ENCODE measurements at places on chromosomes 4 and X.

DNA sequence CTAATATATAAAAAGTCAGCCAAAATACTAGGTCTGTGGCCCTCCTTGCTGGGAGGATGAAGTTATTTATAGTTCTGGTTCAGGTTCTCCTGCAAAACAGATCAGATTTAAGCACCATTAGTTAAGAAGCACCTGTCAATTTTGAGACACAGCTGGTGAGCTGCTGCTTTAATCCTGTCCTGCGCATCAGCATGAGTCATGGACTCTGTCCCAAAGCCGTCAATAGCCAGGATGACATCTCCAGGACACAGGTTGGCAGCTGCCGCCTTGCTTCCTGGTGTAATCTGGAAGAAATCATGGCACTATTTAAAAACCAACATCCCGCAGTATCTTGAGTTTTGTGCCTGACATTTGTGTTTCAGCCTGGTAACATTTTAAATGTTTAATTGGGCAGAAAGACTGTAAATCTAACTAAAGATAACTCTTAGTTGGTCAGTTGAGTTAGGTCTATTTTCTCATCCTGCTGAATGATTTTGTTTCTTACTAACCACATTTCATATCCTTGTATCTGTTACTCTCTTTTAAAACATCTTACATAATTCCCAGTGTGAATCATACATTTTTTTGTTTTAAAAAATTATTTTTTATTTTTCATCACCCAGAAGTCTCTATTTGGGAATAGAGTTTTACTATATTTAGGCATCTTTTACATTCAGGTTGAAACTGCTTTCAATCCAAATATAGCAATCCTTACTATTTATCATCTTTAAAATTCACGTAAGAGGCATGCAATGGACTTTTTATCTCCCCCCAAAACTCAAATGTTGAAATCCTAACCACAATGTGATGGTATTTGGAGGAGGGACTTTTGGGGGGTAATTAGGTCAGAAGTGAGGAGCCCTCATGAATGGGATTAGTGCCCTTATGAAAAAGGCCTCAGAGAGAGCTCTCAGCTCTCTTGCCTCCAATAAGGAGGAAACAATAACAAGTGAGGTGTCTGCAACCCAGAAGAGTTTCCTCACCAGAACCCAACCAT, 10.1 kb downstream of the PDLIM3 start:
- no peak for DNase-seq

DNA sequence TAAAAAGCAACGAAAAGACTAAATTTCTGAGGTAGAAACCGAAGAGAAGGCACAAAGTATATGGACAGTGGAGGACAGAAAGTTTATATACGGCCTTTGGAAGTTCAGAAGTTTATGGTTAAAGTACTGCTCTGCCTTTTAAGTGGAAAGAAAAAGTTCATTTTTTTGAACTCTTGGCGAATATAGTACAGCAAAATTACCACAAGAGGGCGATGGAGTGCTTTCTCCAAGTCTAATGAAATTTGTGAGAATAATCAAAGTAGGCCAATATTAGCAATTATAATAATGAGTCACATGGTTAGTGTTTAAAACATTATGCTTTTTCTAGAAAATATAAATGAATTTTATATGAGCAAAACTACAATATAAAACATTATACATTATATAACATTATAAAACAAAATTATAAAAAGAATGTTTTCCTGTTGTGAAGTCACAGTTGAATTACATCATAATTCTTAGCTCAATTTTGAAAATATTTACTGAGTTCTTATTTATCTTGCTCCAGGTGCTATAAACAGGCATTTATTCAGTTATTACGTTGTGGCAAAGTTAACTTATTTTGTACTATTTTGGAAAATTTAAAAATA, 136.2 kb upstream of the BMPR1B start:
- DNase-seq, result no peak

DNA sequence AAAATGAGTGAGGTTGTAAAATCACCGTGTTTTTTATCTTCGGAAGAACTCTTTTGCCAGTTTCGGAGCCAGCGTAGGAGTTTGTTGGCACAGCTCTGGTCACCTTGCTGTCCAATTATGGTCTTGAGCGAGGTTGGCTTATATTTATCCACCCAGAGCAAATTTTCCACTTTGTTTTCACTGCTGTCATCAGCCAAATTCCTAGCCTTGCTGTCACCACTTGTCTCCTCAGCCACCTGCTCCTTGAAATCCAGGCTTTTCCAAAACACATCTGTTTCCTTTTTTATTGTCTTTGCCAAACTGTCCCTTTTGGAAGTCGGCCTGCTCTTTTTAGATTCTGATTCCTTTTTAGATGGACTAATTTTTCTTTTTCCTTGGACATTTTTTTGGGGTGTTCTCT, 57.6 kb downstream of the RFC1 start:
- no peak for DNase-seq

DNA sequence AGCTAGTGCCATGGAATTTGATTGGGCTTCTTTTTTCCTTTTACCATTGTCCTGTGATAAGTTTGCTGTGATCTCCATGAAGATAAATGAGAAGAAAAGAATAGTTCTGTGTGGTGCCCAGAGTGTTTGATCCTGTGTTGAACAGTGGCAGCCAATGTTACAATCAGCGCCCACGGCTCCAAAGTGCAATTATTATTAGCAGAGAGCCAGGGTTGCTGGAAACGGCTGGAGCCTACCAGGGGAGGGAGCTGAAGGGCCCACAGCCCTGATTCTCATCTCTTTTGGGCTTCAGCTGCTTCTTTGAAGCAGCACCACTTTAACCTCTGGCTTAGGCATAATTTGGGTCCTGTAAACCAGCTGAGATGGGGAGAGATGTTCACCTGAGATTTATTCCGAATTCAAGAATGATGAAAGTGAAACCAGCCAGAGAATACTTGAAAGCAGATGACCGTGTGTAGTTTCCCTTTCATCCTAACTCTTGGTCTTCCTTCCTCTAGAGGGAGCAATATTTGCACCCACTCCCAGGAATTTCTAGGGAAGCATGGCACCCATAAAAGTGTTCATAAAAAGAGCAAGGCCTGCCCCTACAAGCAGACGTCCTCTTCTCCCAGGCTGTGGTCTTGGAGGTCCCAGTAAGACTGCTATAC, 298.3 kb downstream of the EVC2 start:
- DNase-seq, result no peak

DNA sequence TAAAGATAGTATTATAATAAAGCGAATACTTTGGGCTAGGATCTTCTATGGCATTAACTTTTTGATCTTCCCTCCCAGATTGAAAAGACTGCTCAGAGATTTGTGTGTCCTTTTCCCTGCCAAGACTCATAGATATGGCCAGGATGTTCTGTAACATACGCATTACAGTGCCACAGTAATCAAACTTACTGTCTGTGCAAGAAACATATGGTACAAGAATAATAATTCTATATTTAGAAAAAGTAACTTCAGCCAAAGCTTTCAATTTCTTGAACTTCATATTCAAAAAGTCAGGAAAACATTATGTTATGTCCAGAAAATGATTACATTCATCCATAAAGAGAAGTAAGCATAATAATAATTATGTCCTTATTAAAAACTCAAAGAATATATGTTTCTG, 100.9 kb upstream of the GUCY1A1 start:
- no peak for DNase-seq

DNA sequence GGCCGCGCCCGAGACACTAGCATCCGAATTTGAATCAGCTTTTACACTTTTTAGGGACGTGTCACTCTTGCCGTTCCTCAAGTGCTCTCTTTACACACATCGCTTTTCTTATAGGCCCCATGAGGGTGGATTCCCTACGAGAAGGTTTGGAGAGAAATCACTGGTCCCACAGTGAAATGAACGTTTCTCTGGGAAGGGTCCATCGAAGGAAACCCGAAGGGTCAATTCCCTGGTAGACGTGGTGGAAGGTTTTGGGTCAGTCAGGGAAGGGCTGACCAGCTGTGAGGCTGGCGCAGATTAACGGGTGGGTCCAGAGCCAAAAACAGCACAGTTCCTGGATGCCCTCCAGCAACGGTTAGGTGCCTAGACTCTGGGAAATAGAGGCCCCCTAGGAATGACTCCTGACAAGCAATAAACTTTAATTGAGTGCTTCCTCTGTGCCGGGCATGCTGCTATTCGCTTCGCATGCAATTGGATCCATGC, 35.9 kb downstream of the ETDC start:
- DNase-seq, result peak; percentile 65

DNA sequence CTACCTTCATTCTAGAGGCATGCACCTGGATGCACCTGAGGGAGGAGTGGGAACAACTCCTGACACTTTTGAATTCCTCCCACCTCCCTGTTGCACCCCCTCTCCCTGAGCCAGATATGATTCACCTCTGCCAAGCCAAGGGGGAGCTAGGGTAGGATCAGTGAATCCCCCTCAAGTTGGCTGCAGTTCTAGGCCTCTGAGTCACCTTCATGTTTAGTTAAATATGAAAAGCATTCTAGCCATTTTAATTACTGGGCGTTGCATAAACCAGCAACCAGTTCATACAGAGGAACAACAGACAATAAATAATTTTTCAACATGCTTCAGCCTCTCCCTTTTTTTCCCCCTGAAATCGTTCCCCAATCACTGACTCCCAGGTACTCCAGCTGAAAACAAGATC, 1440.2 kb downstream of the ADGRL3 start:
- DNase-seq, result no peak

- no peak for DNase-seq
Measured at GRCh38 chr4:125789023-125789422, 474.3 kb downstream of the FAT4 start.

GRCh38 chr4:47061435-47061834, 30.1 kb downstream of the GABRB1 start:
- DNase-seq, result no peak

DNA sequence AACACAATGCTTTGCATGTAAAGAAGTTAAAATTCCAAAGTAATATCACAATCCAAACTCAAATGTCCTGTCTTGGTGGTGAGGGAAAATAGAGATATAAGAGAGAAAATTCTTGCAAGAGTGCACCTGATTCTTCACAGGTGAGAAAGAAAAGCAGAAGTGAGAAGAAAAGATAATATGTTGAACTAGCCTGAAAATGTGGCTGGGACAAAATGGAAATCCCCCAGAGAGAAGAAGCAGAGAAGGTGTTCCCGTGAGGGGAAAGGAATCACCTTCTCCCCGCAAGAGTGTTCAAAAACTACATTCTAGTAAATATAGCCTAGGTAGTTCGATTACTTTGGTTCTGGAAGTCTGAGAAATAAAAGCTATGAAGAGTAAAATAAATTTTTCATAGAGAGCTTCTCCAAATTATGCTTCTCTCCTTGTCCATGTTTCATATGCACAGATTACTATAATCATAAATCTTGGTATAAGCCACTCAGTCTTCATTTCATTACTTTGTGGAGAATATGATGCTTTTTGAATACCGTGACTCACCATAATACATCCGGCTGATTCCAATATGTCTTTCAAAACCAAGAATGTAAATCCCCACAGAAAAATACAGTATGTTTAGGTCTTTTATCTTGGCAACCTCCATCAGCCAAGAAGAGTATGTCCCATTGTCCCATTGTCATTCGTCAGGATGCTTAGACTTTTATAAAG, 63.1 kb downstream of the COX18 start:
- DNase-seq, result no peak
